ENCODE measurements at places on chromosomes 4 and X.

GRCh38 chrX:153611298-153612095, 12.6 kb upstream of the CCNQ start:
- no peak for DNase-seq

- no peak for DNase-seq
Observed at GRCh38 chr4:24778464-24779225, 16.7 kb upstream of the SOD3 start.

DNA sequence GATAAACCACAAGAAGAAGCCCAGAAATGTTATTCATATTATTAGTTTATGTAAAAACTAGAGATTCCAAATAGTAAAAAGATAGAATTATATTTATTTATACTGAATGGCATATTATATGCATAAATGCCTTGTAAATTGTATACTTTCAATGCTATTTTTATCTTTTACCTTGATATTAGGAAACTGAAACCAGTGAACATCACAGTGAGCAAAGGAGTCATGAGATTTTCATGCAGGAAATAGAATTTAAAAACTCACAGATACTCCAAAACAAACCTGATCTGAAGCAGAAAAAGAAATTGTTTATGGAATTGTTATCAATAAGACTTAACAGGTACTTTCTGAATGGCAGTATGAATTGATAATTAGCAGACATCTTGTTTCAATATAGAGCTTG, 207.3 kb upstream of the CENPE start:
- DNase-seq = no peak

GRCh38 chr4:95165926-95166524, 382.7 kb downstream of the UNC5C start:
- no peak for DNase-seq

GRCh38 chr4:123599061-123599919, 202.7 kb downstream of the SPRY1 start:
- DNase-seq = no peak

DNA sequence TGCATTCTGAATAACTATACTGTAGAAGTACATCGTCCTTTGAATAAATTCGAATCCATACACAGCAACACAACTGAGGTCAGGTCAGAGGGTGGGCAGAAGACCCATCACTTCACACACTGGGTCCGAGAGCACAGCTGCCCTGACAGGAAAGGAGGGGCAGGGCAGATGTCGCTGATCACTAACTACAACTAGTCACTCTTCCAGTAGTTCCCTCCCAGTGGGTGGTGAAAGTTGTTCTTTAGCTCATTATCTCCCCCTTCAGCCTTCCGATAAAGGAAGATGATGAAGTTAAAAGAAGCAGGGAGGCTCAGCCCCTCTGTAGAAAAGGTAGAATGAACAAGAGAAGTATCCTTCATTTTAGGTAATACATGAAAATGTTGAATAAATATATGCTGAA, 278.9 kb downstream of the INPP4B start:
- no peak for DNase-seq

GRCh38 chr4:185165605-185166063, 22.6 kb downstream of the SLC25A4 start:
- DNase-seq = no peak

DNA sequence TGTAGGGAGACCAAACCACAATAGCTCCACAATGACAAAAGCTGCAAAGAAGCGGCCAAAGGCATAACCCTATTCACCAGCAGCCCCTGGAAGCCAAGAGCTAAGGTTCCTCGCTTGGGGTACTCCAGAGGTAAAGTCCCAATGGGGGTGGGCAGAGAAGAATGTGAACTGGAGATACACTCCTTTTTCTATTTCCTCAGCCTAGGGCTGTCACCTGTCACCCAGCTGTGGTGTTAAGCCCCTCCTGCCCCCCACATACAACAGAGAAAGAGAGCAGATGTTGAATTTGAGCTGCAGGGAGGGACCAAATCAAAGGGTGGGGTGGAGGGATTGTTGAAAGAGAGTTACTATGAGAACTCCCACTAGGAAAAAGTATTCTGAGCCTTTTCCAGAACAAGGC, 26.1 kb downstream of the AMOT start:
- no peak for DNase-seq

DNA sequence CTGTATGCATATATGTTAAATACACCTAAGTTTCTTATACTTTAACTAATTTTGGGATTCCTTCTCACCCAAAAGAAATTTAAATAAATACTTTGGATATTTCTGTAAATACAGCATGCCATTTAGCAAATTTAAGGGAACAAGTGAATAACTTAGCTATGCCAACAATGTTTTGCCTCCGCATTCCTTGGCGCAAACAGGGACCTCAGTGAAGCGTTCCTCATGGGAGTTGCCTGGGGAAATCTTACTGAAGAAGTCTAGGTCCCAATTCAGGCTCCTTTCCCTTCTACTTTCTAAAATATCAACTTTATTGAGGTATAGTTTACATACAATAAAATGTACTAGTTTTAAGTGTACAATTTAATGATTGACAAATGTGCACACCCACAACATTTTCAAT, 25.0 kb downstream of the COL4A5 start:
- DNase-seq = no peak

DNA sequence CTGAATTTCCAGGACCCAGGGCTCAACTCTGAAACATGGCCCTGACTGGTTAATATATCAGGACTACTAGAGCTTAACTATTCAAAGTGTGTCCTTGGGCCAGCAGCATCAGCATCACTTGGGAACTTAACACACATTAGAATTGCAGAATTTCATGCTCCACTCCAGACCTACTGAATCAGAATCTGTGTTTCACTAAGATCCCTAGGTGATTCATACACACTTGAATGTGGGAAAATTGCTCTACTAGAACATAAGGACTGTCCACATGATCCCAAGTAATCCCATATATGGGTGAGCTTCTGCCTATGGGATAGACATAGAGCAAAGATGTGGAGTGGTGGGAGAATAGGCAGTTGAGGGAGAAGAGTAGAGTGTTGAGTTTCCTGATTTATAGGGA, 192.5 kb upstream of the CLNK start:
- no peak for DNase-seq

GRCh38 chrX:100980608-100981497, 11.3 kb downstream of the ARL13A start:
- no peak for DNase-seq

DNA sequence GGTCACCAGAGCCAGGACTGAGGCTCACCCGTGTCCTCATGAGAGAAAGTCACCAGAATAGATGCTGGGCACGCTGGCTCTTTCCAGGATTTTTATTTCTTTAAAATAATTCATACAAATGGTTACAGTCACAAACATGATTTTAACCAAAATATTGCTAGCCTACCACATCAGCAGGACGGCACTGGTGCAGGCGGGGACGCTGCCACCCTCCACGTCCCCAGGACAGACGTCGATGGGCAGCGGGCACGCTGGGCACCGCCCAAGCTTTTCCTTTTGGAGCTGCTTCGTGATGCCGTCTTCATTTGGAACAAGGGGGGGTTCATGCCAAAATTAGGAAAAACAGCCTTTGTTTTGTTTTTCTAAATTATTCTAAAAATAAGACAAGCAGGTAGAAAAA, 37.6 kb downstream of the CTBP1 start:
- no peak for DNase-seq

DNA sequence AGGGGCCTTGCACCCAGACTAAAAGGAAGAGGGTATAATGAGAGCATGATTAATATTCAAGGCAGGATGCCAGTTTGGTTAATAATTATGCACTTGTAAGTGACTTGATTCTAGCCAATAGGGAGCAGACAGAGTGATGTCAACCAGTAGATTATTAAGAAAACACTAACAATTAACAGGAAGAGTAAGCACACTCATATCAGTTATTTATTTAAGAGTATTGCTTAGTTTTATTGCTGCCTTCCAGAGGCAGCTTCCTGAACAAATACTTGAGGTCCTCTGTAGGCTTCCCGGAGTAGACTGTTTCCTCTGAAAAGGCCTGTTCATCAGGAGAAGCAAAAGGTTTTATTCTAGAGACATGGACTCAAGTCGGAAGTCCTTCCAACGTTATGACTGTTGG, 129.1 kb upstream of the AFF2 start:
- DNase-seq = no peak

DNA sequence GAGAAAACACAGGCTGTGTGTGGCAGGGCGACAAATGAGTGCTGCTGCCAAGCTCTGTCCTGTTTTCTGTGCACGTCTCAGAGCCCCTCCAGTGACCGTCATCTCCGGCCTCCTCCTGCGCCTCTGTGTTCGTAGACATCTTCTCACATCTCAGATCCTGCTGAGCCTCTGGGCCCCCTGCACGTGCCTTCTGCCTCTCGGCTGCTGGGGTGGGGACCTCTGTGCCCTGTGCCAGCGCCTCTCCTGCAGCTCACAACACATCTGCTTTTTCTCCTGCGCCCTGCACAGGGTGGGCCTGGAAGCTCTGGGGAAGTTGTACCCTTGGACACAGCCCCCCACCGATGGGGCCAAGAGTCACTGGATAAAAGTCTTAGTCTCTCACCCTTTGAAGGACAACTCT, 2.4 kb upstream of the CTAG2 start:
- DNase-seq = no peak

- DNase-seq = no peak
Observed at GRCh38 chr4:39228377-39228776, 46.0 kb downstream of the WDR19 start.

DNA sequence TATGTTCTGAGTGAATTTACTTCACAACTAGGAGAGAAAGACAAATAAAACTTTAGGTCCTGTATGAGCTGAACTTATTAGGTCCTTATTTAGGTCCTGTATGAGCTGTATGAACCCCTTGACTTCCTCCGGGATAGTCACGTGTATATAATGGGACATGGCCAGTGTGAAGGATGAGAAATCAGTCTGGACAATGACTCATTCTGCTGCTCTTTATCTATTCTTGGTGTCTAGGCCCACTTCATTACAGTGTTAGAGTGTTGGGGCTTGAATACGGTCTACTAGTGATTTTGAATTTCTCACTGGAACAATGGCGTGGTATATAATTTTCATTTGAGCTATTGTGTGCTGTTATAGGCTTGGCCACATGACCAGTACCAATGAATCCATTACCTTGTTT, 21.9 kb downstream of the STK26 start:
- no peak for DNase-seq

DNA sequence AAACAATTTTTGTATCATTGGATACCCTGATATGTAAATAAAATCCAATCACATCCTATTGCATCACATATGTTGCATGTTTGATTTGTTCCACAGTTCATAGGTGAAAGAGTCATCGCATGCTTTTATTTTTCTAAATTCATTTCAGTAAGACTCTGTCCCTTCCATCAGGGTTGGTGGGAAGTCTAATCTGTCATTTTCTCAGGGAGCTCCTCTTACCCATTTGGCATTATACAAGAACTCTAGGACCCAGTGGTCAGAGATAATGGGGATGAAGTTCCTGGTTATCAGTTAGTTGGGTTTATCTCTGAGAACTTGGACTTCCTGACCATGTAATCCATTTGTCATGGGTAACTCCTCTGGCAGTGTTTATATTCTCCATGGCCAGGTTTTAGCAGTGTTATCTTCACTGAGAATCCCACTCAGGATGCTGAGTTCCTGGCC, 227.1 kb upstream of the JADE1 start:
- no peak for DNase-seq

- no peak for DNase-seq
Observed at GRCh38 chrX:12898073-12898472, 8.3 kb upstream of the TLR8 start.

- no peak for DNase-seq
Observed at GRCh38 chrX:8946563-8946962, 87.4 kb downstream of the FAM9B start.

- no peak for DNase-seq
Observed at GRCh38 chrX:47272013-47272408, 39.2 kb downstream of the USP11 start.

DNA sequence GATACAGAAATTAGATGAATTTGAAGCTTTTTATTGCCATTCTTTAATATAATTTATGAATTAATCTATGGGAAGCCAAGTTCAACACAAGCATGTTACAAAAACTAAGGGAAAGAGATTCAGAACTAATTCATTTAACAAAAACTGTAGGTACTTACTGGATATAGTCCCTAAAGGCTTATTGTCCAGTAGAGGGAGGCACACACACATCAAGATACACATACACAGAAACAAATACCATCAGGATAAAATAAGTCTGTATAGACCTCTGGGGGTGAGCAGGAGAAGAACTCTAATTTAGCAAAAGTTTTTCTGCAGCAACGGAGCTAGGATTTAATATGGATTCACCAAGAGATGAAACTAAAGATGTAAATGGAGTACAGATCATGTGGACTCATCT, 83.0 kb upstream of the IL13RA1 start:
- DNase-seq = no peak

- DNase-seq = no peak
Observed at GRCh38 chrX:3520982-3521381, 174.5 kb upstream of the MXRA5 start.

DNA sequence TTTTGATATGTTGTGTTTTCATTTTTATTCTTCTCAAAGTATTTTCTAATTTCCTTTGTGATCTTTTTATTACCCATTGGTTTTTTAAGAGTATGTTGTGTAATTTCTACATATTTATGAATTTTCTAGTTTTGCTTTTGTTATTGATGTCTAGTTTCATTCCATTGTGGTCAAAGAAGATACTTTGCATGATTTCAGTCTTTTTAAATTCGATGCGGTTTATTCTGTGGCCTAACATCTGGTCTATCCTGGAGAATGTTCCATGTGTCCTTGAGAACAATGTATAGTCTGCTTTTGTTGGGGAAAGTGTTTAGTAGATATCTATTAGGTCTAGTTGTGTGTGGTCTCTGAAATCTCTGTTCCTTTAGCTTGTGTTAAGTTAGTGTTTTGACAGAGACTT, 46.2 kb downstream of the PPEF1 start:
- DNase-seq = no peak

- peak; percentile 62 for DNase-seq
Observed at GRCh38 chr4:13544606-13545393, 492 bp upstream of the NKX3-2 start.

GRCh38 chr4:83195269-83195668, 80.7 kb upstream of the PLAC8 start:
- no peak for DNase-seq

GRCh38 chr4:40419231-40419912, 84.2 kb downstream of the CHRNA9 start:
- DNase-seq = no peak

DNA sequence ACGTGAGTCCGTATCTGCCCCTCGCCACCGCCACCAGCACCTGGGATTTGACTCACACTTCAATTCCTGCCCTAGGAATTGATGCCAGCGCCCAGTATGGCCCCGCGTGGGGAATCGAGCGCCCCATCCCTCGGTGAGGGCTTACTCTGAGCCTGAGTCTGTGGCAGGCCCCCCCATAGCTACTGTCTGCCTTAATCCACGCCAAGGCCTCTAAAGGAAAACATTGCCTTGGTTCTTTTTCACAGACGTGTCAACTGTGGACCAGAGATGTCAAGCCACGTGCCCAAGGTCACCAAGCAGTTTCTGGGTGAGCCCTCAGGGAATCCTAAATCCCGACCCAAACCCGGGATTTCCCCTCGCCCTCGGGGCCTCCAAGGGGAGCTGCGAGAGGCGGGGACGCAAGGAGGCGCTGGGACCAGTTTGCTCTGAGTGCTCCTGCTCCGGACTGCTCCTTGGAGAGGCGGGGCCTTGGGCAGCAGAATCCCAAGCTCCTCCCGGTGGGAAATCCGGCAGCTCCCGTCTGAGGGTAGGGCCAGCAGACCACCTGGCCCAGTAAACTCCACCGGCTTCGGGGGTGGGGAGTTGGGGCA, 12.9 kb downstream of the MSX1 start:
- DNase-seq = no peak

GRCh38 chr4:6468376-6468775, 4.0 kb downstream of the PPP2R2C start:
- DNase-seq = no peak

All from progenitor cell of endocrine pancreas (in vitro differentiated cells).